ENCODE measurements at places on chromosomes 5 and 9. TPM values are rescaled to one million over a fixed set of nuclear protein-coding genes. Genes with fewer than 3 reads are reported as not detected.

CD74 gene
- not detected for total RNA-seq

GRCh38 chr9:129487658-129488483 is 133.0 kb downstream of the C9orf50 start:
- peak; percentile 73 for DNase-seq

DNA sequence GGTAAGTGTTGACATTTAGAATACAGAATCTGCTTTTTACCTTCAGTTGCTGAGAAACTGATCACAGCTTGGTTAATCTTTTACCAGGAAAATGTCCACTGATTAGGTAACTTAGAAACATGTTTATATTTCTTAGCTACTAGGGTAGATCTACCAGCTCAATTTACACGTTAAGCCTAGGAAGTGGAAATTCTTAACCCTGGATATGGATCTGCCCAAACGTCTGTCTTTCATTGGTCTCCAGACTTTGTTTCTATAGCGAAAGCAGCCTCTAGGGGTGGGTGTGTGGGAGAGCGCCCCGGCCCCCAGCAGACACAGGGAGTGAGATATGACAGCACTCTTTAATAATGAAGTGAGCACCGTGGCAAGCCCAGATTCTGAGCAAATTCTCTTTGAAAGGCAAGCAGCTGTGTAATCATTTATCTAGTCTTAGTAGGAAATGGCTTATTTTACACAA is 141.6 kb upstream of the ZNF608 start:
- DNase-seq: no peak

- no peak for DNase-seq
Observed at GRCh38 chr5:115666023-115666422, 40.2 kb upstream of the TMED7 start.

RNF183 gene
- total RNA-seq: not detected

TMEM167A gene
- 106 TPM for total RNA-seq

DNA sequence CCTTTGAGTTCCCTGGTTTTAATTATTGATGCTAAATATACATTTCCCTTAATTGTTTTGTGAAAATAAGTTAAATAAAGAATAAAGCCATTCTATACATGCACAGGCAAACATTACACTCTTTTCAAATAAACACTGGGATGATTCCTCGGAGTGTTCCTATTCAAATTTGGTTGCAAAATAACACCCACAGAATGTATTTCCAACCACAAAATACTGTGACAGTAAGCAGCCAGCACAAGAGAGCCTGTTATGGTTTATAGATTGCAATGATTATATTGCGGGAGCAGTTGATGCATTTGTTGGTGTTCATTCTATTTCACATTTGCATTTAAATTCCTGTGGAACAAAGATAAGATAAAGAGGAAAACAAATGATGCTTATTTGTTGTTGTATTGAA is 632.6 kb upstream of the WWC1 start:
- peak; percentile 42 for DNase-seq

DNA sequence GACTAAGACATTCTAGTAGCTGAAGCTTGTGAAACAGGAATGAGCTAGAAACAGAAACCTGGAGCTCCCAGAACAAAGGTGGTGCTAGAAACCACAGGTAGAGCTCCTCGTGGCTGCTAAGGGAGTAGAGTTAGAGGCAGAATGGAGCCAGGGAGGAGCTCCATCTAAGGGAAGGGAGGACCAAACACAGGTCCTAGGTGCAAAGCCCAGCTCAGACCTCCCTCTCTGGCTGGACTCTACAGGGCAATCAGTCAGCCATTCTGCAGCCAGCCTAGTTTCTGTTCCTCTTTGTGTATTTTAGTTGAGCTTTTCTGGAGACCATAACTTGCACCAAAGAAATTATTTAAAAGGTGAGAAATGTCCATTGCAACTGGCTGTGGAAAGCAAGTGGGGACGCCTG is 70.4 kb downstream of the CRB2 start:
- no peak for DNase-seq

- DNase-seq: peak; percentile 99
Observed at GRCh38 chr9:76818271-76818670, 54.0 kb downstream of the PCA3 start.

DNA sequence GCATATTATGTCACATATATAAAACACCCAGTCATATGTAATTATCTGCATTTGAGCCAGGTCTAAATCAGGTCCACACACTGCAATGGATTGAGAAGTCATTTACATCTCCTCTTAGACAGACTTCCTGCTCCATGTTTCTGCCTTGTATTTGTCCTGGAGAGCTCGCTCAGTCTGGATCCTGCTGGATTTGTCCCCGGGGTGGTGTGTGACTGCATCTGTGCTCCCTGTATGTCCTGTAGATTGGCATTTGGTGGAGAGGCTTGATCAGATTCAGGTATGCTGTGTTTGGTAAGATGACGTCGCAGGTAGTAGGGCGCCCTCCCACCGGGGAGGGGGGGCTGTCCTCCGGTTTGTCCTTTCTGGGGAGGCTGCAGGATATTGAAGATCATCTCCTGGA is 33.6 kb upstream of the IER5L start:
- DNase-seq: no peak

PDE8B gene
- not detected for total RNA-seq

Data from GM23248 (cell line).